Activated CD8-positive, alpha-beta T cell treated with anti-CD3 and anti-CD28 coated beads, Interleukin-2, amount 10 ng/mL, durations not matched to agents 7 days and 5 days (primary cell): ENCODE measurements at places on chromosomes 11 and 22. TPM values are rescaled to one million over a fixed set of nuclear protein-coding genes. Genes with fewer than 3 reads are reported as not detected.

Gene ARCN1
- 106 TPM for total RNA-seq

Gene PRMT3
- total RNA-seq: 19.9 TPM

Gene ARFGAP2
- 89.6 TPM for total RNA-seq

Gene MUC6
- total RNA-seq: not detected

Gene ART1
- total RNA-seq: not detected

Gene POU2AF3
- not detected for total RNA-seq

Gene MIAT
- 26.3 TPM for total RNA-seq

Gene ALDH3B1
- not detected for total RNA-seq

Gene EFEMP2
- 4.8 TPM for total RNA-seq

DNA sequence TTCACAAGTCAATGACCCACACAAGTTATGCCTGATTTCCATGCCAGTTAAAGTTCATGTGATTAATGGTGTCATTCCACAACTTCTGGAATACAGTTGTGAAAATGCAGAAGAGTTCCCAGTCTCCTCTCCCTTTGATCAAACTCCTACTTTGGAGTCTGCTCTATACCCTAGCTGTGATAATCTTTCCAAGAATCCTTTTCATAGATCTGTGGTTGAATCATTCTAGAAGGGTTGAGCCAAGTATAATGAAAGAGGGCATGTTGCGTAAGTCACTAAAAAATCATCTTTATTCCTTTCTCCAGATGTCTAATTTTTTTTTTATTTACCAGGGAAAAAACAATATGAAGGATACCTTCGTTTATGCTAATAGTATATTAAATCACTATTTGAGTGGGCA is 89.7 kb upstream of the CARD18 start:
- H3K27ac ChIP-seq: no peak overlapping the region
- peaks cover 3% of the 10 kb centered on the region for H3K27me3 ChIP-seq
- no peaks in the 10 kb centered on the region for H3K4me1 ChIP-seq
- no peak overlapping the region for H3K4me3 ChIP-seq
- DNase-seq: no peak
- H3K36me3 ChIP-seq: no peaks in the 10 kb centered on the region

DNA sequence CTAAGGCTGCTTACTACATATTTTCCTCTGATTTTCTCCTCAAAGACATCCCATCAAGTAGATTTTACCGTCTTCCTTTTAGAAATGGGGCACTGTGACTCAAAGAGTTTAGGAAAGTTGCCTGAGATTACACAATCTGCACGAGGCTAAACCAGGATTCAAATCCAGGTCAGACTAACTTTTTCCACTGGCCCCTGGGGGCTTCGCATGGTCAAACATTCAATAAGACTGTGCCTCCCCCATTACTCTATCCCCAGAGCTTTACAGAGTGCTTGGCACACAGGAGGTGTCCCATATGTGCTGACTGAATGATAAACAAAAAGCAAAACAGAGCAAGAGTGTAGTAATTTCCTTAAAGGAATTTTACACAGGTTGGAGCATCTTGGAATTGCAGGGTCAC is 118.1 kb upstream of the TEAD1 start:
- peaks cover 16% of the 10 kb centered on the region for H3K27me3 ChIP-seq
- H3K27ac ChIP-seq: no peak overlapping the region
- no peak for DNase-seq
- H3K4me3 ChIP-seq: no peak overlapping the region
- no peaks in the 10 kb centered on the region for H3K4me1 ChIP-seq

- no peaks in the 10 kb centered on the region for H3K36me3 ChIP-seq
- peaks cover 20% of the 10 kb centered on the region for H3K27me3 ChIP-seq
Observed at GRCh38 chr11:126140926-126141280, 70.5 kb downstream of the RPUSD4 start.

DNA sequence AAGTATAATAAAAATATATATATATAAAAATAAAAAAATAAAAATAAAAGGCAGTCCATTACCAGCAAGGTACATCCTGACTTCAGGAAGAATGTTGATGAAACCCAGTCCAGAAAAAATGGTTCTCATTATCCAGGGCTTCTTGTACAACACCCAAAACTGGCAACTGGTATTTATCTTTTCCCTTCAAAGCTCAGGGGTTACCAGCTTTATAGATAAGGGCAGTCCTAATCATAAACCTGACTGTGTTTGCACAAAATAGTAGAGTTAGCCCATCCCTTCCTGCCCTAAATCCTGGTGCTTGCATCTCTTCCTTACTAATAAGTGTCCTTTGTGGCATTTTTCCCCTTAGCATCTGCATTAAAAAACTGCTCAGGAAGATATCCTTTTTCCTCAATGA is 97.5 kb downstream of the CSTPP1 start:
- H3K27me3 ChIP-seq: no peaks in the 10 kb centered on the region
- H3K4me1 ChIP-seq: no peaks in the 10 kb centered on the region
- no peak for DNase-seq
- no peaks in the 10 kb centered on the region for H3K36me3 ChIP-seq

DNA sequence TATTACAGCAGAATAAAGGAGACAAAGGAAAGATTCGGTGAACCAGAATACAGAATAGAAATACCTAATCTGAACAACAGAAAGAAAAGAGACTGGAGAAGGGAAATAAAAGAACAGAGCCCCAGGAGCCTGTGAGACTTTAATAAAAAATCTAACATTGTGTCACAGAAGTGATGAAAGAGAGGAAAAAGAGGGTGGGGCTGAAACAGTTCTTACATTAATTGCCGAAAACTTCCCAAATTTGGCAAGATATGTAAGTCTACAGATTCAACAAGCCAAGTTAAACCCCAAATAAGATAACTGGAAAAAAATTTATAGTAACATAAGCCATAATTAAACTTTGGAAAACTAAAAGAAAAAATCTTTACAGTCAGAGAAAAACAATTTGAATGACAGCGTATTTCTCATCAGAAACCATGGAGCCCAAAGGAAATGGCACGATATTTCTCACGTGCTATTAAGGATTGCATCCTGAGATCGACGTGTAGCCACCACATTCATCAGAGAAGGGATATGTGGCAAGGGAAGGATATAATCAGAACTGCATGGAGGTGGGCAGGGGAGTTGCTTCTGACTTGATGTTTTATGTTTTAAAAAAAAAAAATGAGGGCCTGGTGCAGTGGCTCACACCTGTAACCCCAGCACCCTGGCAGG is 73.9 kb downstream of the SGSM3 start:
- no peak for DNase-seq
- no peak overlapping the region for H3K4me3 ChIP-seq
- H3K27ac ChIP-seq: no peak overlapping the region
- H3K27me3 ChIP-seq: no peaks in the 10 kb centered on the region
- H3K36me3 ChIP-seq: peaks cover 50% of the 10 kb centered on the region
- peaks cover 26% of the 10 kb centered on the region for H3K4me1 ChIP-seq

GRCh38 chr22:47248925-47249324 is 486.5 kb downstream of the TBC1D22A start:
- peaks cover 5% of the 10 kb centered on the region for H3K27me3 ChIP-seq
- no peak overlapping the region for H3K27ac ChIP-seq
- H3K4me3 ChIP-seq: no peak overlapping the region
- peak; percentile 1 for DNase-seq
- no peaks in the 10 kb centered on the region for H3K36me3 ChIP-seq

- no peak overlapping the region for H3K4me3 ChIP-seq
- H3K4me1 ChIP-seq: peaks cover 1% of the 10 kb centered on the region
- peaks cover 36% of the 10 kb centered on the region for H3K36me3 ChIP-seq
- DNase-seq: no peak
- no peak overlapping the region for H3K27ac ChIP-seq
Observed at GRCh38 chr11:46655631-46656030, 38.3 kb downstream of the ATG13 start.

- H3K27ac ChIP-seq: no peak overlapping the region
- H3K4me1 ChIP-seq: no peaks in the 10 kb centered on the region
- H3K4me3 ChIP-seq: no peak overlapping the region
- H3K27me3 ChIP-seq: no peaks in the 10 kb centered on the region
- H3K36me3 ChIP-seq: peaks cover 18% of the 10 kb centered on the region
Observed at GRCh38 chr11:107549954-107550285, 15.6 kb downstream of the ALKBH8 start.

DNA sequence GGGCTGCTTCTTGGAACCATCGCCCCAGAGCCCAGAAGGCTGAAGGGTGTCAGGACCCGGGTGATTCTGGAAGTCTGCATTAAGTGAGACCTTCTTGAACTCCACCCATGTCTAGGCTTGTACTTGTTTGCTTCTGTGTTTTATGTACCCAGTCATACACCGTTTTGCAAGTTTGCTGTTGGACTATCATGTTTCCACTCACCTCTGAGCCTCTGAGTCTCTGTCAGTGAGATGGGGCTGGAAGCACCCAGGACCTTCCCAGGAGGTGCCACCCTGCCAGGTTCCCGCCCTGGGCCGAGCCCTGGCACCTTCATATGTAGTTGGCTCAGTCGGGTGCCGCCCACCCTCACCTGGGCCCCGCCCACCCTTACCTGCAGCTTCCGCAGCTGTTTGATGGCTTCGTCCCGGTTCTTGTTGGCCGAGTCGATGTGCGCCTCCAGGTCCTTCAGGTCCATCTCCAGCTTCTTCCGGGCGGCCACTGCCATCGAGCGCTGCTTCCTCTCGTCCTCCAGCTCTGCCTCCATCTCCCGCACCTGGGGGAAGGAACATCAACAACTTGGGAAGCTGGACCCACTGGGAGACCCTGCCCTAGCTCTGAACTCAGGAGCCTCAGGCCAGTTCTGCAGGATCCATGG is 35.1 kb downstream of the APOL1 start:
- no peaks in the 10 kb centered on the region for H3K27me3 ChIP-seq
- no peak for DNase-seq
- peak overlapping the region; percentile 61 for H3K27ac ChIP-seq
- peaks cover 58% of the 10 kb centered on the region for H3K4me1 ChIP-seq

- no peak for DNase-seq
- no peak overlapping the region for H3K4me3 ChIP-seq
- no peak overlapping the region for H3K27ac ChIP-seq
Observed at GRCh38 chr11:9330387-9331384, 16.3 kb upstream of the TMEM41B start.

GRCh38 chr22:40237788-40238424 is 60.2 kb downstream of the TNRC6B start:
- H3K4me3 ChIP-seq: no peak overlapping the region
- H3K4me1 ChIP-seq: peaks cover 60% of the 10 kb centered on the region
- H3K27me3 ChIP-seq: no peaks in the 10 kb centered on the region
- no peak for DNase-seq
- H3K36me3 ChIP-seq: peaks cover 38% of the 10 kb centered on the region

DNA sequence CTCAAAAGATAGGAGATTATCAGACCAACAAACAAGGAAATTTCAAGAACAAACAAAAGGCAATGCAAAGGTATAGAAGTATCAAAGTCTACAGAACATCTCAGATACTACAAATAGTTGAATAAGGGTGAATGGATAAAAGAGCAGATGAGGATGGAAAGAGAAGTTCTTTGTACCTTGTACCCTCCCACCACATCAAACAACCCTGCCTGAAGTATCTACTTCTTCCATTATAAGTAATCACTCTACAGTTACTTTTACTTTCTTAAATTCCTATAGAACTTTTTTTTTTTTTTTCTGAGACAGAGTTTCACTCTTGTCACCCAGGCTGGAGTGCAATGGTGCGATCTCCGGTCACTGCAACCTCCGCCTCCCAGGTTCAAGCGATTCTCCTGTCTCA is 35.1 kb downstream of the MTMR2 start:
- DNase-seq: no peak
- peaks cover 11% of the 10 kb centered on the region for H3K36me3 ChIP-seq
- no peak overlapping the region for H3K27ac ChIP-seq
- peaks cover 3% of the 10 kb centered on the region for H3K4me1 ChIP-seq

- H3K4me1 ChIP-seq: no peaks in the 10 kb centered on the region
- no peak overlapping the region for H3K27ac ChIP-seq
- no peak for DNase-seq
- H3K36me3 ChIP-seq: peaks cover 18% of the 10 kb centered on the region
- H3K27me3 ChIP-seq: no peaks in the 10 kb centered on the region
Observed at GRCh38 chr11:75969626-75970308, 154.8 kb downstream of the UVRAG start.

DNA sequence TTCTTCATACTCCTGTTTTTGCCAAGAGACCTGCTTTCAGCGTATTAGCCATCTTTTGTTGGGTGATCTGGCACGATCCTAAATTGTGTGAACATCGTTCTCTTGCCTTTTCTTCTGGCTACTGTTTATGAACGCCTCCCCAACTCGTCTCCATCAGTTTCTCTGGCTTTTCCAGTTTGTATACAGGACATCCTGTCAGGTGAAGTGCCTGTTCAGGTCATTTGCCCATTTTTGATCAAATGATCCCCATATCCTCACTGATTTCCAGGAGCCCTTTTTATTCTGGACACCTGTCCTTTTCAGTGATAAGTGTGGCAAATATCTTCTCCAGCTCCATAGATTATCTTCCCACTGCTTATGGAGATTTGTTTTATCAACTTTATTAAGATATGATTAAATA is 22.5 kb upstream of the SYT8 start:
- H3K4me1 ChIP-seq: no peaks in the 10 kb centered on the region
- H3K4me3 ChIP-seq: no peak overlapping the region
- no peak for DNase-seq
- peaks cover 17% of the 10 kb centered on the region for H3K27me3 ChIP-seq

DNA sequence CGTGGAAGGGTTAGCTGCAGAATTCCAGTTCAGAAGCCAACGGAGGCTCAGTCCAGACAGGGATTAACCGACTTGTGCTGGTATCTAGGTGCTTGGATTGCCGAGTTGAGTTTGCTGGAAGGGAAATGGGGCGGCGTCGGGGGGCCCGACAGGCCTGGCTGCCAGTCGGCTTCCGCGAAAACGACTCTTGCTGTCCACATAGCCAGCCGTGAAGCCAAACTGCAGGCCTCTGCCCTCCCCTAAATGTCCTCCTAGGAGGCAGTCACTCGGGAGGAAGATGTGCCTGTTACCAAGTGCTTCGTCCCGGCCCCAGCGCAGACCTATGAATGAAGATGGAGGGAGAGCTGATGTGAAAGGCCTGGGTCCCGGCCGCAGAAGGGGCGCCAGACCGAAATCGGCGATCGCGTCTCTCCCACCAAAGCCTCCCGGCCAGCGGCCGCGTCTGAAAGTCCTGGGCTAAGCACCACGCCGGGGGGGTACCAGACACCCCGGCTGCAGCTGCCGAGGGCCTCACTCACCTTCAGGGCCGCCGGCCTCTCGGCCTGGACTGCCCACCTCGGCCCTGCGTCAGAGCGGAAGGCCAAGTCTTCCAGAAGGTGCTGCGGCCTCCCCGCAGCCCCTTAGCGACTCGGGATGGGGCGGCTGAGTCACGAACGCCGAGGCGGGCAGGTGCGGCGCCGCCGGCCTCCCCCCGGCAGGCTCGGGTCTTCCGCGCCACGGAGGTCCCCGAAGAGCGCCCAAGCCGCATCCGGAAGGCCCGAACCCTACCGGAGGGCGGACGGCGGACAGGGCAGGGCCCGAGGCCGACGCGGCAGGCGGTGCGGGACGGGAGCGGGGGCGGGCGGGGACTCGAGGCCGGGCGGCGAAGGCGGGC is 7.5 kb downstream of the DPAGT1 start:
- H3K36me3 ChIP-seq: peaks cover 74% of the 10 kb centered on the region
- peak overlapping the region; percentile 97 for H3K27ac ChIP-seq
- H3K4me3 ChIP-seq: peak overlapping the region; percentile 95
- H3K27me3 ChIP-seq: no peaks in the 10 kb centered on the region
- H3K4me1 ChIP-seq: peaks cover 52% of the 10 kb centered on the region
- peak; percentile 47 for DNase-seq

GRCh38 chr11:88327061-88327460 is 10.5 kb downstream of the CTSC start:
- H3K27ac ChIP-seq: no peak overlapping the region
- DNase-seq: no peak
- H3K4me1 ChIP-seq: peaks cover 90% of the 10 kb centered on the region
- peaks cover 92% of the 10 kb centered on the region for H3K36me3 ChIP-seq
